ENCODE measurements at places on chromosomes 1 and 21.

- DNase-seq, result no peak
These were observed 74.8 kb upstream of the TINAGL1 start for GRCh38 chr1:31501505-31501904.

DNA sequence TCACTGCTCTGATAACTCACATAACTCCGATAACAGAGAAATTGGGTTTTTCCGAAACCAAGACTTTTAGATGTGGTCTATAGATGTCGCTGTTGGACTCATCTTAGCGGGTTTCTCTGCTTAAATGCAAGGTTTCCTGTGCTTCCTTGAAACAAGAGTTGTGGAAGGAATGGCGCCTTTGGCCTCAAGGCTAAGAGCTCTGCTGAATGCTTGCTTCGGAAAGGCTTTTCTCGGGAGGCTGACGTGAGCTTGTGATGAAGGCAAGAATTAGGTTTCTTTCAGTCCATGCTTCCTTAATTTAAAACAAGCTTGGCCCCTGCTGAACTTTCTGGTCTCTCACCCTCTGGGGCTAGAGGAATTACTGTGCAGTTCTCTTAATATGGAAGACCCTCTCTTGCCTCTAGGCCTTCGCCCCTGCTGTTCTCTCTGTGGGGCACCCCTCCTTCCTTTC lies 113.5 kb downstream of the MAP3K21 start:
- peak; percentile 49 for DNase-seq

GRCh38 chr1:29389533-29390041 lies 153.3 kb downstream of the PTPRU start:
- no peak for DNase-seq

- DNase-seq, result no peak
These were observed 17.1 kb downstream of the KCNJ6 start for GRCh38 chr21:37899146-37899545.

DNA sequence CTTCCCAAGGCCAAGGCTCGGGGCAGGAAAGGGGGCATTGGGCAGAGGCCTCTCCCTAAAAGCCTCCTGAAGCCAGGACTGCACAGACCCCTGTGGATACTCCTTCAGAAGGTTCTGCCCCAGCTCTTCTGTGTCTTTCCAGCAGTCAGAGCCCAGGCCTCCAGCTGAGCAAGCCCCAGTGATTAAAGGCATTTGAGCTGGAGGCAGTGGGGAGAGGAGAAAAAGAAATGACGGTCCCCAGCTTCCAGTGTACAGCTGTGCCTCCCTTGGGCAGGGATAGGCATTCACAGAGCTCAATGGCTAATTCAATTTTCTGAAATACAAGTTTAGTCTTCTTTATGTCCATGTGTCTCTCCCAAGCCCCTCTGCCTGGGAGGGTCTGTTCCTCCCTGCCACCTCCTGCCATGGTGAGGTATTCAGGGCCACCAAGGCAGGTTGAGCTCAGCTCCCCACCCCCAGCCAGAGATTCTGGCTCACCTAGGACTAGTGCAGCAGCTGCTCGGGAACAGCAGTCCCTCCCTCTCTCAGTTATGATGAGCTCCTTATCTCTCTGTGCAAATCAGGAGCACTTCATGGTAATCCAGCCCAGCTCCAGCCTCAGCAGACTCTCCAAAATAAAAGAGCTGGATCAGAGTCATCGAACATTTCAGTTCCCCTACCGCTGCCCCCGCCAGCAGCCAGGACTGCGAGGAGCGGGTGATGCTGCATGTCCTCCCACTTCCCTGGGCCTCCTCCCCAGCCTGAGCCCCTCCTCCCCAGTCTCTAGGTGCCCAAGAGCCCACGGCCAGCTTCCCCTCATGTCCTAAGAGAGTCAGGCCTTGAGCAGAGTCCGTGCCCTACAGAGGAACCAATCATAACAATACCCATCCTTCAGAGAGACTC lies 208.4 kb upstream of the ZC3H12A start:
- DNase-seq, result no peak

DNA sequence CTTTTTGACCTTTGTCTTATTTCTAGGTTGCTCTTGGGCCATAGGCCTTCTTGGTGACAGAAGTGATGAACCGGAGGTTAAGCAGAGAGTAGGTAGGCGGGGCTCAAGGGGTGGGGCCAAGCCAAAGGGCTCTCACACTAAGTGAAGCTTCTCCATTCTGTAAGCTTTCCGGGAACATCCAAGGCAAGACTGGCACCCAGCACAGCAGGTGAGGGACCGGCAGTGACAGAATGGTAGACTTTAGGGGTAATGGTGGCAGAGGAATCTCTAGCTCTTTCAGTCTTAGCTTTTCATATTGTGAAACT lies at the start of gene TNFAIP8L2:
Gene TNFAIP8L2, plus strand, starts transcription at position 135 of the 305 bp plus-strand sequence. CDS start 2,049 bp downstream, outside the sequence.
- DNase-seq, result peak; percentile 82

All from suppressor macrophage treated with lipopolysaccharide for 4 hours (primary cell).